Pancreas (tissue), 10 donors: ENCODE measurements at places on chromosomes 6 and 20.

DNA sequence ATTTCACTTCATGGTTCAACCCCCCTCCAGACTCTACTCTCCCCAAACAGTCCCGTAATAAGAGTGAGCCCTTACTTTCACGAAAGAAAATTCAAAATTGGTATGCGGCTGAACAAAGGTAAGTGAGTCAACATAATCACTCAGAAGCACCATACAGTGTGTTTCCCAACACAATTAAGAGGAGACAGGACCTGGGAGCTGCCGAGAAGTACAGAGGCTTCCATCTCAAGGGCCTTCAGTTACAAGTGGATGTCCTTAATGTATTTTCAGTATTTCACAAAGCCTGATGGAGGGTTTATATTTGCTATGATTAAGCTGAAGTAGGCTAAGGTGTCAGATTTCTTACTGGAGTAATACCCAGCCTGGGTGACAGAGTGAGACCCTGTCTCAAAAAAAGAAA lies 51.1 kb downstream of the MYO6 start:
- H3K4me1 ChIP-seq: peaks cover 4% of the 10 kb centered on the region
- no peak overlapping the region for H3K27ac ChIP-seq
- no peak for DNase-seq
- H3K27me3 ChIP-seq: no peaks in the 10 kb centered on the region

GRCh38 chr20:59414936-59415623 lies 114.7 kb downstream of the EDN3 start:
- no peak for DNase-seq
- H3K27me3 ChIP-seq: no peaks in the 10 kb centered on the region
- H3K36me3 ChIP-seq: no peaks in the 10 kb centered on the region
- H3K27ac ChIP-seq: no peak overlapping the region

DNA sequence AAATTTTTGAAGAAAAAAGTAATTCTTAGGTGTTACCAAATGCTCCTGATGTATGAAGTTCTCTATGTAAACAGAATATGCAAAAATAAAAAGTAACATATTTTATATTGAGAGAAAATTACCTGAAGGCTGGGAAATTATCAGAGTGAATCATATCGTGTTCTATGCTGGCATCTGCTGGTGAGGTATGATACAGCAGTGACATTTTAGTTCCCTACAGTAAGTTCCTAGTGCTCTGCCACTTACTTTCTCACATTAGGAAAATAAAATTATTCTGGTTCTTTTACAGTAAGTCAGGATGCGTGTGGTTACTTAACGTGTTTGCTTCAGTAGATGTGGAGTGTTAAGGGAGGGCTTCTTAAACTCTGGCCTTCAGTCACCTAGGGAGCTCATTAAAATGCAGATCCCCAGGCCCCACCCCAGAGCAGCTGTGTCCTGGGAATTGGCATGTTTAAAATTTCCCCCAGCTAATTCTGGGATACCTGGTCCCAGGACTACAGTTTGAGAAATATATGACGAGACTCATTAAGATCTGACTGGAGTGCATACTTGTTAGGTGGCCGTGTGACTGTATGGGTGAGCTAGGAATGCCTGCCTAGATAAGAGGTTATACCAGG lies 3.2 kb downstream of the ACTR5 start:
- DNase-seq: no peak
- no peaks in the 10 kb centered on the region for H3K27me3 ChIP-seq
- peaks cover 19% of the 10 kb centered on the region for H3K36me3 ChIP-seq
- H3K27ac ChIP-seq: no peak overlapping the region

DNA sequence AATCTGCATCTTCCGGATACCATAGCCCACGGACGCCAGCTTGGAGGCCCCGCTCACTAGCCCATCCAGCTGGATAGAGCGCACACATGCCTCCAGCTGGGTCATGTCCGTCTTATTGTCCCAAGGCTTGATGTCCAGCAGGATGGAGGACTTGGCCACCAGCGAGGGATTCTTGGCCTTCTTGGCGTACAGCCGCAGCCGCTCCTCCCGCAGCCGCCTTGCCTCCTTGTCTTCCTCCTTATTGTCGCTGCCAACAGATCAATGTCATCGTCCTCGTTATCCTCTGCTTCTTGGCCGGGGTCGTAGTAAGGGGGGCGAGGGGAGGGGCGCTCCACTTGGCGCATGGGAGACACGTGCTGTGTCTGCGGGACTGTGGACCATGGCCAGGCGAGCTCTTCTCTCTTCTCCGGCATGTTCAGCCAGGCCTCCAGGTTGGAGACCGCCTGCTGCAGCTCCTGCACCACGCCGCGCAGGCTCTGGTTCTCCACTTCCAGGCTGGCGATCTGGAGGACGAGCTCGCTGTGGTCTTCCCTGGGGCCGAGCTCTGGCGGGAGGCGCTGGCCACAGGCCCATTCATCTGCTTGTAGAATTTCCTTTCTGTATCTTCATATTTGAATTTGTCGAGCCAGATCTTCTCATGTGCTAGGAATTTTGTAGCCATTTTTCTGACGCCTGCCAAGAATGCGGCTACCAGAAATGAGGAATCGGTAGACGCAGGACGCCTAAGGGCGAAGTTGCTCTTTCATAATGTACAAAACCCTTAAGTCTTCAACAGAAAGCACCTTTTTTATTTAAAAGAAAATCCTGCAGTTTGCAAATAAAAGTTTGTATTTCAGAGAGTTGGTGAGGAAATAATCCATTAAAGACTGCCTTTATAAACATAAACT lies 60.1 kb upstream of the PTPRK start:
- peak; percentile 12 for DNase-seq
- no peak overlapping the region for H3K4me3 ChIP-seq
- H3K36me3 ChIP-seq: no peaks in the 10 kb centered on the region
- H3K27ac ChIP-seq: no peak overlapping the region

DNA sequence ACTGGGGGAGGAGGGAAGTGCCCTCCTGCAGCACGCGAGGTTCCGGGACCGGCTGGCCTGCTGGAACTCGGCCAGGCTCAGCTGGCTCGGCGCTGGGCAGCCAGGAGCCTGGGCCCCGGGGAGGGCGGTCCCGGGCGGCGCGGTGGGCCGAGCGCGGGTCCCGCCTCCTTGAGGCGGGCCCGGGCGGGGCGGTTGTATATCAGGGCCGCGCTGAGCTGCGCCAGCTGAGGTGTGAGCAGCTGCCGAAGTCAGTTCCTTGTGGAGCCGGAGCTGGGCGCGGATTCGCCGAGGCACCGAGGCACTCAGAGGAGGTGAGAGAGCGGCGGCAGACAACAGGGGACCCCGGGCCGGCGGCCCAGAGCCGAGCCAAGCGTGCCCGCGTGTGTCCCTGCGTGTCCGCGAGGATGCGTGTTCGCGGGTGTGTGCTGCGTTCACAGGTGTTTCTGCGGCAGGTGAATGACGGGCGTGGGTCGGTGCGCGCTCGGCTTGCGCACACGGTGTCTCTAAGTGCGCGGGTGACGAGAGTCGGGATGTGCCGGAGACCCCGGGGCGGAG lies at the start of gene CDKN1A:
Gene CDKN1A (plus strand): TSS at position 227 of the 555 bp plus-strand sequence. CDS start 5,388 bp downstream, outside the sequence.
- H3K4me1 ChIP-seq: peaks cover 11% of the 10 kb centered on the region
- no peaks in the 10 kb centered on the region for H3K27me3 ChIP-seq
- no peaks in the 10 kb centered on the region for H3K36me3 ChIP-seq
- H3K27ac ChIP-seq: peak within 1 kb of the TSS; percentile 95
- peak within 1 kb of the TSS; percentile 76 for H3K4me3 ChIP-seq

GRCh38 chr6:20159781-20160540 lies 52.3 kb downstream of the MBOAT1 start:
- no peak for DNase-seq
- H3K36me3 ChIP-seq: no peaks in the 10 kb centered on the region
- H3K27me3 ChIP-seq: no peaks in the 10 kb centered on the region
- no peak overlapping the region for H3K27ac ChIP-seq

DNA sequence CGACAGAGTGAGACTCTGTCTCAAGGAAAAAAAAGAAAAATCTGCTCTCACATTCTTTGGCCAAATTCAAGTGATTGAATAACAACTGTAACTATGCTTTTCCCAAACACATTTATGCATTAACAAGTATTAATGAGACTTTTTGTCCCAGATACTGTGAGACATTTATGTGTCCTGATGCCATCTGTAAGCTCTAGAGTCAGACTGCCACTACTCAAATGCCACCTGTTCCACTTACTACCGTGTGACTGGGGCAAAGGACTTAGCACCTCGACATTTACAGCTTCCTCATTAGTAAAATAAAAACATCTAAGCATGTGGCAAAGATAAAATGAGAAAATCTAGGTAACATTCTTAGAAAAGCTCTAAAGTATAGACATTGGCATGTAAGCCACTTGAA lies 178.1 kb upstream of the MARCKS start:
- H3K4me3 ChIP-seq: no peak overlapping the region
- H3K36me3 ChIP-seq: no peaks in the 10 kb centered on the region
- no peak overlapping the region for H3K27ac ChIP-seq
- no peak for DNase-seq

DNA sequence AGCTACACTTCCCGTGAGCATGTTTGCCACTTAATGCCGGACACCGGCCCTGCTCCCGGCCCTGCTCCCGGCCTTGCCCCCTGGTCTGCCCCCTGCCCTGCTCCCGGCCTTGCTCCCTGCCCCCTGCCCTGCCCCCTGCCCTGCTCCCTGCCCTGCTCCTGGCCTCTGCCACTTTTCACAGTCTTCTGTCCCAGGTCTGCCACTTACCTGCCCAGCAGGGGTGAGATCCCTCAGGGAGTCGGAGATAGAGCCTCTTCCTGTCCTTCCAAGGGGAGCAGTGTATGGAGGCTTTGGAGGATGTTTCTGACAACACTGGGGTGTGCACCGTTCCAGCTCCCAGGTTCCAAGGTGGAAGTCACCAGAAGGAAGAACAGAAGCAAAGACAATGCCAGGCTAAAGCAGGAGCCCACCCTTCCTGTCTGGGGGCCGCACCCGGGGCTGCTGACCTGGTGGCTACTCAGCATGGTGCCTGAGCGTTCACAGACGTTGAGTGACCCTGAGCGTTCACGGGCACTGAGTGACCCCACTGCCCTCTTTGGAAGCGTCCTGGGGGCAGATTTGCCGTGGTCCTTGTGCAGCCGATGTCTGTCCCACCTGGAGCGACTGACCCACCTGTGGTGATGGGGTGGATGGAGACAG lies 199.8 kb downstream of the DLL1 start:
- no peaks in the 10 kb centered on the region for H3K36me3 ChIP-seq
- H3K27me3 ChIP-seq: no peaks in the 10 kb centered on the region

GRCh38 chr20:58086763-58087561 lies 141.5 kb downstream of the ANKRD60 start:
- H3K27ac ChIP-seq: no peak overlapping the region
- H3K27me3 ChIP-seq: no peaks in the 10 kb centered on the region
- H3K36me3 ChIP-seq: no peaks in the 10 kb centered on the region
- no peak overlapping the region for H3K4me3 ChIP-seq
- no peaks in the 10 kb centered on the region for H3K4me1 ChIP-seq
- DNase-seq: peak; percentile 30

GRCh38 chr6:7555671-7556070 lies 14.2 kb downstream of the DSP start:
- H3K4me3 ChIP-seq: no peak overlapping the region
- no peaks in the 10 kb centered on the region for H3K27me3 ChIP-seq
- DNase-seq: no peak
- peaks cover 6% of the 10 kb centered on the region for H3K36me3 ChIP-seq

DNA sequence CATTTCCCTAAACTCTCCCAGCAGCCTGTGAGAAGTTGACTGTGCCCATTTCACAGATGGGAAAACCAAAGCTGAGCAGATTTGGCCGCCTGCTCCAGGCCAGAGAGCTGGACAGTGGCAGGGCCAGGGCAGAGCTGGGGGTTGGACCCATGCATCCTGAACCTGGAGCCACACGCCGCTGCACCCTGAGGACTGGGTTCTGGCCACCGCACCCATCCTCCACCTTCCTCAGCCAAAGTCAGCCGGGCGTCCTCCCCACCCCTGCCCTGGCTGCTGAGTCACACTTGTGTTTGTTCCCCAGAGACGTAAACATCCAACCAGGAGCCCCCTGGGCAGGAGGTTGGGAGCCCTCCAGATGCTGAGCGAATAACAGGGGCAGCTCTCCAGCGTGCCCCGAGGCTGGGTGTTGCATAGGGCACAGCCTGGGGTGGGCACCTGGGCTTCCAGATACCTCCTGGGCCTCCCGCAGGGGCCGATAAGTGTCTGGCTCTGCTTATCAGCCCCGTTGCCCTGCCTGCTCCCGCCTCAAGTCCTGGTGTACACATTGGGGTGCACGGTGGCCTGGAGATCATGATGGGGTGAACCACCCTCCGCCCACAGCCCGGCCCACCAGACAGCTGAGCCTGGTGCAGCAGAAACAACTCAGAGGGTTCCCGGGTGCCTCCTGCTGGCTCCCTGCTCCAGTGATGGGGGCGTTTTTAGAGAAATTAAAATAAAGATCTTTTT lies 23.8 kb downstream of the RBM38 start:
- H3K36me3 ChIP-seq: no peaks in the 10 kb centered on the region
- H3K4me1 ChIP-seq: no peaks in the 10 kb centered on the region
- peak; percentile 12 for DNase-seq
- no peak overlapping the region for H3K27ac ChIP-seq
- no peak overlapping the region for H3K4me3 ChIP-seq

- H3K4me3 ChIP-seq: no peak overlapping the region
- H3K36me3 ChIP-seq: no peaks in the 10 kb centered on the region
- no peak overlapping the region for H3K27ac ChIP-seq
- DNase-seq: no peak
- no peaks in the 10 kb centered on the region for H3K27me3 ChIP-seq
These were observed 159.2 kb downstream of the GMPR start for GRCh38 chr6:16397623-16398022.

DNA sequence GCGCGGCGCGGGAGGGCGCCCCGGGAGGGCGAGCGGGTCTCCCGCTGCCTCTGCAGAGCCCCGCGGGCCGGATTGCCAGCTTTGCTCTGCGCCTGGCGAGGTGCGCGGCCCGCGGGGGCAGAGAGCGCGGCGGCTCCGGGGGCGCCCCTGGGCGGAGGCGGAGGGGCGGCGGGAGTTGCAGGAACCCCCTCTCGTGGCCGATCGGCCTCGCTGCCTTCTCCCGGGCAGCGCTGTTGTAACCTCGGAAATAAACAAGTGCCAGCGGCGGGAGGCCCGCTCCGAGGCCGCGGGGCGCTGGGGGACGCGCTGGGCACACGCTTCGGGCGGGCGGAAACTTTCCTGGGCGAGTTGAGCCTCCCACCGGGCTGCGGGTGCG lies 1.2 kb downstream of the CDH4 start:
- peak overlapping the region; percentile 8 for H3K4me3 ChIP-seq
- DNase-seq: no peak
- no peak overlapping the region for H3K27ac ChIP-seq
- peaks cover 4% of the 10 kb centered on the region for H3K27me3 ChIP-seq
- H3K4me1 ChIP-seq: no peaks in the 10 kb centered on the region

- peaks cover 6% of the 10 kb centered on the region for H3K4me1 ChIP-seq
- no peak overlapping the region for H3K27ac ChIP-seq
- no peak for DNase-seq
- no peaks in the 10 kb centered on the region for H3K36me3 ChIP-seq
- H3K27me3 ChIP-seq: no peaks in the 10 kb centered on the region
These were observed 40.4 kb upstream of the DOK5 start for GRCh38 chr20:54435015-54435414.

DNA sequence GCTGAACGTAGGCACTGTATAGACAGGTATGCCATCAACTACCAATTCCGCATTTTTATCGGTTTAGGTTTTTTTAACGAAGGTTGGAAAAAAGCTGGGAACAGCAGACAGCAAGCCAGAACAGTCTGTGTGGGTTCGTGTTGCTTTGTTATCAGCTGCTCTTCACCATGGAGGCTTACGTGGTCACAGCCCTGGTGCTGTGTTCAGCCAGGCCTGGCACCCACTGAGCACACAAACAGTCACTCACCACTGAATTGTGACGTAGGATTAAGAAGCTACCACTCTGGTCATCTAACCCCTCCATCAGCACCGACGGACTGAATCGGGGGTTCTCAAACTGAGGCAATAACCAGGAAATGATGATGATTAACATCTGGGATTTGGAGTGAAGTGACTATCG lies 13.2 kb downstream of the FAM210B start:
- H3K36me3 ChIP-seq: peaks cover 8% of the 10 kb centered on the region
- no peaks in the 10 kb centered on the region for H3K4me1 ChIP-seq
- DNase-seq: no peak
- H3K27me3 ChIP-seq: no peaks in the 10 kb centered on the region
- H3K4me3 ChIP-seq: no peak overlapping the region
- no peak overlapping the region for H3K27ac ChIP-seq
